Heart right ventricle (tissue), 16 donors: ENCODE measurements at places on chromosomes 2 and 18. TPM values are rescaled to one million over a fixed set of nuclear protein-coding genes. Genes with fewer than 3 reads are reported as not detected.

DNA sequence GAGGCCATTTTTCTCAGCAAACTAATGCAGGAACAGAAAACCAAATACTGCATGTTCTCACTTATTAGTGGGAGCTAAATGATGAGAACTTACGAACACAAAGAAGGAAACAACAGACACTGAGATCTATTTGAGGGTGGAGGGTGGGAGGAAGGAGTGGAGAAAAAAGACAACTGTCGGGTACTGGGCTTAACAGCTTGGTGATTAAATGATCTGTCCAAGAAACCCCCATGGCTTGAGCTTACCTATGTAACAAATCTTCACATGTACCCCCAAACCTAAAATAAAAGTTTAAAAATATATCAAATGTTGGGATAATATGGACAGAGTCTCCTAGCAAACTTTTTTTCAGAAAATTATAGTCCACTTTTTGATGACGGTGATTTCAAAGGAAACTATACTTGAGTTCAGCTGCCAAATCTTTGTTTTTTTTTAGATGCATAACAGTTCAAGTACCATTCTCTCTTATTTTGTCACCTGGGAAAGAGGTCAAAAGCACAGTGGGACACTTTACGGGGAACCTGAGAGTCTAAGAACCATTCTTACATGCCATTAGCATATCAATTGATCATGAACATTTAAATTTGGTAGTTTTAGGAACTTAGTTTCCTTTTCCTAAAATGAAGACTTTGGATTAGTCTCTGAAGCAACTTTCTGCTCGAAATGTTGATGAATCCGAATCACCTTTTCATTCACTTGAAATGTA is 835.0 kb downstream of the NRXN1 start:
- no peaks in the 10 kb centered on the region for H3K4me1 ChIP-seq
- H3K36me3 ChIP-seq = no peaks in the 10 kb centered on the region
- H3K27ac ChIP-seq = no peak overlapping the region
- no peaks in the 10 kb centered on the region for H3K27me3 ChIP-seq

DNA sequence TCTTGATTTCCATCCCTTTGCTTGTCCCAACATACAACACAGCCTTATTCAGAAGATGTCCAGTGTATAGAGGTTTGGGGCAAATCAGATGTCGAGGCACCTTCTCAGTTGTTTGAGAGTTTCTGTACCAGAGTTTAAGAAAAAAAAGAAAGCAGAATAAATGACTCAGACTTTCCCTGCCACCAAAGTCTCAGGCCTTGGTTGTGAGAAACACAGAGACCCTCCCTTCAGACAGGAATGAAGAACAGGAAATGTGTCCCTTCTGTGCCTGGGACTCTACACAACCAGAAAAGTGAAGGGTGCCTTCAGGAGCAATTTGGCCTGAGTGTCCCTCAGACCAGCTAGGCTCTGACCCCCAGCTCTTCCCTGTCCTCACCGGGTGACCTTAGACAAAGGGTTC is 37.3 kb upstream of the REL start:
- H3K36me3 ChIP-seq = no peaks in the 10 kb centered on the region
- H3K27me3 ChIP-seq = no peaks in the 10 kb centered on the region
- no peaks in the 10 kb centered on the region for H3K4me1 ChIP-seq
- H3K4me3 ChIP-seq = no peak overlapping the region

DNA sequence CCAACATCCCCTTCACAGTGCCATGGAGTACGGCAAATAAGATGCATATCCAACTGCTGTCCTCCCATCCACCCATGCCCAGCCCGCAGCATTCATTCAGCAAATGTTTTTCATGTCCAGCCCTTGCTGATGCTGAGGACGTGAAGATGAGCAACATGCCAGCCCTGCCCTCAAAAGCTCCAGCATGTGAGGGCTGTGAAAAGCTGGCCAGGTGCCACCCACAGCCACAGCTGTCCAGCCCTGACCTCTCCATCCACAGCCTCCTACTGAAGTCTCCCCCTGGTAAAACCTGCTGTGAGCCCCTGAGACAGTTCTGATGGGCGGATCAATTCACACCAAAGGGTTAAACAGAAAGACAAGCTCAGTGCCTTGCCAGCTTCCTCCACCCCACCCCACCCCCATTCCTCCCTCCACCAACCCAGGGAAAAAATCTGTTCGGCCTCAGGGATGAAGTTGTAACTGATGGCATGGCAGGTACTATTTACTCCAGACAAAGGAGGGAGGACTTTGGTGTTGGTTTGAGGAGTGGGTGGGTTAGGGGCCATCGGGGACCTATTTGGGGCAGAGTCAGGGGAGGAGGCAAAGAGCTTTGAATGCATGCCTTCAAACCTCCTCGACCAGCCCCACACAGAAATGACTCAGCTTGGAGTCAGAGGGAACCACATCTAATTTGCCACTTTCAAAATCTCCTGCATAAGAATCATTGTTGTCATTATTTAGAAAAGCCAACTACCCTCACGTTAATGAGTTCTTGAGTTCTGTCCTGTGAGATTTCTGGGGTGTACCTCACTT is 4.3 kb downstream of the ZBTB7C start:
- no peak for DNase-seq
- no peak overlapping the region for H3K4me3 ChIP-seq
- peaks cover 10% of the 10 kb centered on the region for H3K4me1 ChIP-seq
- H3K27ac ChIP-seq = no peak overlapping the region
- H3K36me3 ChIP-seq = no peaks in the 10 kb centered on the region

DNA sequence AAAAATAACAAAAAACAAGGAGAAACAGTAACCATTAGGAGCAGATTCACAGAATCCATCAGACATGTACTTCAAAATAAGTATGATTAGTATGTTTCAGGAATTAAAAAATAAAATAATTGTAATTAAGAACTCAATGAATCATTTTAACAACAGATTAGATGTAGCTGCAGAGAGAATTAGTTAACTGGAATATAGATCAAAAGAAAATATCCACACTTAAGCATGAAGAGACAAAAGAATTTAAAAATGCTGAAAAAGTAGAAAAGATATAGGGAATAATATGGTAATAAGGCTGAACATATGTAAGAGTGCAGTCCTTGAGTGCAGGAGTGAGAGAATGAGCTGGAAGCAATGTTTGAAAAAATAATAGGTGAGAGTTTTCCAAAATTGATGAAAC is 24.1 kb upstream of the OR6B3 start:
- no peaks in the 10 kb centered on the region for H3K36me3 ChIP-seq
- DNase-seq = no peak
- H3K27me3 ChIP-seq = peaks cover 10% of the 10 kb centered on the region
- no peak overlapping the region for H3K27ac ChIP-seq
- no peak overlapping the region for H3K4me3 ChIP-seq

Gene ARHGAP28
- total RNA-seq = 2.6 TPM

Gene NEU4
- 0.42 TPM for total RNA-seq

Gene IL37
- not detected for total RNA-seq

Gene RAB10
- total RNA-seq = 101 TPM

Gene SPC25
- total RNA-seq = not detected

DNA sequence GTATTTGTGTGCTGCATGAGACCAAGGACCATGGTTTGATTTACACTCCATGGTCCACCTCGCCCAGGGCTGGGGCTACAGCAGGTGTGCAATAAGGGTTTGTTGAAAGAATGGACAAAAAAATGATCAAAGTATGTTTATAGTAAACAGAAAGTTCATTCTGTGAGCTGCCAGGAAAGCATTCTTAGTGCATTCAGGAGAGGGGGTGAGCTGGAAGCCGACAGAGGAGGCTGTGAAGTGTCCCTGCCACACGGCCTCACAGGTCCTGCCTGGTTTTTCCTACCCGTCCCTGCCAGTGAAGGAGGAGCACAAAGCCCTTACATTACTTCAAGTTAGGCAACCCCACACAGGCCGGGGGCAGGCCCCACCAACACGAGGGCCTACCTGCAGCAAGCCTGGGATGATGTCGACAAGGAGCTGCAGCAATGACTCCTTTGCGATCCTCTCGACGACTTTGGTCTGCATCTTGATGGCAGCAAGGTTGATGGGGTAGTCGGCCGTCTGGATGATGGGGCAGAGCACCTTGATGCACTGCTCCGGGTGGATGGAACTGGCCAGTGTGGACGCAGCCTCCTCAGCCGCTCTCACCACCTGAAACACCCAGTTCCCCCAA is 63.2 kb upstream of the TFCP2L1 start:
- H3K27me3 ChIP-seq = no peaks in the 10 kb centered on the region
- no peak overlapping the region for H3K4me3 ChIP-seq

Gene DUSP2
- 2.3 TPM for total RNA-seq

GRCh38 chr2:204024503-204024902 is 87.9 kb downstream of the ICOS start:
- H3K27ac ChIP-seq = no peak overlapping the region
- H3K4me3 ChIP-seq = no peak overlapping the region
- no peaks in the 10 kb centered on the region for H3K27me3 ChIP-seq
- no peaks in the 10 kb centered on the region for H3K4me1 ChIP-seq
